ENCODE measurements at places on chromosomes 3 and 15.

- DNase-seq: no peak
These were observed 75.9 kb upstream of the RASGRF1 start for GRCh38 chr15:79166311-79166955.

GRCh38 chr3:171524921-171525310, 64.7 kb upstream of the TNIK start:
- no peak for DNase-seq

DNA sequence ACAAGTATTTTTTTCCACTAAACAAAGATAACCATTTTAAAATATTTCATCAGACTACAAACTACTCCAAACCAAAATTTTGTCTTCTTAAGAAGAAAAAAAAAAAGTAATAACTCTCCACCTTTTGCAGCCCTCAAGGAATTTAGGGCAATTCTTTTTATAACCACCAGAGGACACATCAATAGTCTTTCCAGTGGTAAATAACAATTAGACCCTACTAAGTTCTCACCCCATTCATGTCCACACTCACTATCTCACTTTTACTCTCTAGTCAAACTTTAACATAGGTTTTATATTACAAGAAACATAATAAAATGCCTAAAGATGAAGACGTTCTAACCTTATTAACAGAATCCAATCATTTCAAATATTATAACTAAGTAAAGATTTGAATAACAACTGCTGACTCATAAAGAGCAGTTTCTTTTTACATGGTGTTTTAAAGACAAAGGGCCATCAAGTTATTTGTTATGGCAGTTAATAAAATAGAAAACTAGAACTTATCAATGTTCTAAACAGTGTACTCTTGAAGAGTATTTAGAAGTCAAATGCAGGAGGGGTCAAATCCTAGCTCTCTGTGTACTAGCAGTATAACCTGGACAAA, 33.0 kb downstream of the CCDC39 start:
- no peak for DNase-seq

DNA sequence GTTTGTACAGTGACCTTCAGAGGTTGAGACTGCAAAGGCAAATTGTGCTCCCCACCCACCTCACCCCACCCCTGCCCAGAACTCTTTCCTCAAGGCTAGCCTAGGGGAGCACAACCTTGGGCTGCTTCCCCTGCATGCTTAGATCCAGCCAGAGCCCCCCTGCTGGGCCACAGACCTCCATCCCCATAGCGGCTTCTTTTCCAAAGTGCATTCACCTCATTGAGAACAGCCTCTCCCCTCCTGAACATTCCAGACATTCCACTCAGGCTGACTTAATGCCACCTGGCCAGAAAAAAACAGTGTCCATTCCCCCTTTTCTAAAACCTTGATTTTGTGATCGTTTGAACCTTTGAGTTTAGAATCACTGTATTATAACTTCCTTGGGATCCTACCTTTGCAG, 124.4 kb upstream of the TOPAZ1 start:
- DNase-seq: no peak

DNA sequence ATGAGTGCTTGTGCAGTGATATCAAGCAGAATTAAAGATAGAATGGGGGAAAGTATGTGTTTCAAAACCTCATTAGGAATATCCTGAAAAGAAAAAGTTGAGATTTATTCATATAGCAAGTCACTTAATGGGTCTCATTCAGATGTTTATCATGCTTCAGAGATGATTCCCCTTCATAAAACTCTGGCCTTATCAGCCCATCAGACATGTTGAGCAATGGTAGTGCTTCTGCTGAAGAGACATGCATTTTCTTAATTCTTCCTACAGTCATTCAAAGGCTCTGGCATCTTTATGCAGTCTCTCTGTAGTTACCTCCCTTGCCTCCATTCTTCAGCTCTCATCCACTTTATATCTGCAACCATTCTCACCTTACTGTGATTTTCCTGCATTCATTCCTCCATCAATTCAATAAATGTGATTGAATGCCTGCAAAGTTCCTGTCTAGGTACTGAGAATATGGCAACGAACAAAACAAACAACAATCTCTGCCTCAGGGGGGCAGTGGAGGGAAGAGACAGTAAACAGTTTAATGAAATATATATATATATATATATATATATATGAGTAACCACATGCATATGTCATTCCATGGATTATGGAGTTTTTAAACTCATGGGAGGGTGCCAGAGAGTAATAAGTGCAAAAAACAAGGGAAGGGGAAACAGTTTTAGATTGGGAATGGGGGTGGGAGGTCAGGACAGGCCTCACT, 138.5 kb downstream of the NECTIN3 start:
- no peak for DNase-seq

DNA sequence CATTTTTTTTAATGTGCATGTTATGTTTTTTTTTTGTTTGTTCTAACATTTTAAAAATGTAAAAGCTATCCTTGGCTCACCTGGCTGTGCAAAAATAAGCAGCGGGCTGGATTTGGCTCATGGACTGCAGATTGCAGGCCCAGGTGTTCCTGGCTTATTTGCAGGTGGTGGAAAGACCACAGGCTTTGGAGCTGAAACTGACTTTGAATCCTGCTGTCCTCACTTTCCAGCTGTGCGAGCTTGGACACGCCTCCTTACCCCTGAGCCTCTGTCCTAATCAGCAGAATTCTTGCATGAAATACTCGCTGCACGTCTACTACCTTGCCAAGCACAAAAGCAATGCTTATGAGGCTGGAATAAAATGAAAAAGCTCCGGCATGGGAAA, 188.7 kb upstream of the TPM1 start:
- DNase-seq: no peak

- DNase-seq: no peak
These were observed 42.8 kb downstream of the GRIP2 start for GRCh38 chr3:14497321-14497720.

- DNase-seq: no peak
These were observed 120.5 kb upstream of the SAMMSON start for GRCh38 chr3:69879051-69879450.

- DNase-seq: no peak
These were observed 64.8 kb upstream of the ABHD2 start for GRCh38 chr15:89023311-89023961.

DNA sequence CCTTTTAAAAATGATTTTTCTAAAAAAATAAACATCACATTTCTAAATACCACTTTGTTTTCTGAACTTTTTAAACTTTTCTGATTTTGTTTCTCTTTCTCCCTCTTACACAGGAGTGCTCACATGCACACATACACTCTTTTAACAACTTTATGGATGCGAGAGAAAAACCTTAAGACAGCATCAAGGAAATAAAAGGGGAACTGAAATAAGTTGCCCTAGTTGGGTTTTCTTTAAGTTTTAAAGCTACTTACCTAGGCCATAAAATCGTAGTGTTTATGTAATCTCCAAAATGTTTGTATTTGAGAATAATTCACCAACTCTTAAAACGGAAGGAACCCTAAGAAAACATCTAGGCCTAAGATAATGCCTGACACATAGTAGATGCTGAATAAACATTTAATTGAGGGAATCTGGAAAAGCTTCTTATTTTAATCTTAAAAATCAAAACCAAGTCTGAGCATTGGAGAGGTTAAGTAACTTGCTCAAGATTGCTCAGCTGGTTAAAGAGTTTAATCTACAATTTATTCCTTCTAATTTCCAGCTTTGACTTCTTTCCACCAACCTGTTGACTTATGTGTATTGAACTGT, 1.2 kb upstream of the BBX start:
- DNase-seq: no peak

DNA sequence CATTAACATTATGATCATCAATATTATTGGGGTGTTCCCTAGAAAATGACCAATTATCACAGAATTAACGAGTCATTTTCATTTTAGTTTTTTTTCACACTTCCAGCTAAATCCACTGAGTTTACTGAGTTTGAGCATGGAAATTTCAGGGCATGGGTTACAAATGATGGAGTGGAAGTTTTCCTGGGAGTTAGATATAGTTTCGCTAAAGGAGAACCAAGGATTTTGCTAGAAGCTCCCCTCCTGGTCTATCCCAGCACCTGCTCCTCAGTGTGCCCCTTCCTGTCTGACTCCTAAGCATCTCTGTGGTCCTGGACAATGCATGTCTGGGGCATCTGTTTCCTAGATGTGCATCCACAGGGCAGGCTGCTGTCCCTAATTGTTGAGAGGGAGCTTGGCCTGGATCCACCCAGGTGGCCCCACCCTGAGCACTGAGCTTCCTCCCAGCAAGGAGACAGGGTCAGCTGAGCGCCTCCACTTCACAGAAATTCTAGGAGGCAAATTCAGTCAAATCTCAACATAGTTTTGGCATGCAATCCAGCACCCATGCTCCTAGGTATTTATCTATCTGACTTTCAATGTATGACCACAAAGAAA, 102.3 kb upstream of the GOLGA6L6 start:
- DNase-seq: no peak

DNA sequence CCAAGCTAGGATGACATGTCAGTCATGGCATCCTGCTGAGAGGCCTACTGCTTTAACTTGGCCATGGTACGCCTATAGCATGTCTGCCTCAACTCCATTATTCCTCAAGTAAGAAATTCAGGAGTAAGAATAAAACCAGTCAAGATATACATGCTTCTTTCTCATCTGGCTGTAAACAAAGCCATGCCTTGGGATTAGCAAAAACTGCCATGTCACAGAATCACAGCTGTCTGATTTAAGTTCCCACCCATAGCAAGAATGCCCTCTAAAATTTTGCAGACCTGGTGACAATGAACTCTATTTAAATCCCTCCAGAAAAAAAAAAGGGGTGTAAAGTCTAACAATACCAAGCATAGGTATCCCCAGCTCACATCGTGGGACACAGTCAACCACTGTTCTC, 55.6 kb upstream of the ACAN start:
- DNase-seq: no peak
